ENCODE measurements at places on chromosomes 7 and 10.

GRCh38 chr10:91700273-91700672 lies 67.4 kb upstream of the PPP1R3C start:
- no peak for DNase-seq

DNA sequence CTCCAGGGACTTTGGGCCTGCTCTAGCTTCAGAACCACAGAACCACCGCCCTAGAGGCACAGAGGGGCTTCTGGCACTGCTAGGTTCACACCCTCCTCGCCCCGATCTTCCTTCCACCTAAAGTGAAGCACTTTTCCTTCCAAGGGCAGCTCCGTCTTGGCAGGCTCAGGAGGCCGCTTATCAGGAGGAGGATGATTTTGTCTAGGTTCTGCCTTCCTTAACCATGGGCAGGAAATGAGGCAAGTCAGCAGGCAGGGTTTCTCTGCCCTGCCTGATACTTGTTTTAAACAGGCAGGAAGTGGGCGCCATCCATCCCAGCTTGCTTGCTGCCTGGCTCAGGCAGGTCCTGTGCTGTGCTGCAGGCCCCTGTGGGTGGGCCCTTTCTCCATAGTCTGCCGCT lies 8.3 kb upstream of the ATP6V0E2 start:
- no peak for DNase-seq

GRCh38 chr10:71343392-71343773 lies 24.3 kb downstream of the SLC29A3 start:
- DNase-seq, result no peak

GRCh38 chr10:99526861-99527504 lies 5.8 kb upstream of the NKX2-3 start:
- DNase-seq, result no peak

- DNase-seq, result no peak
These were observed 11.8 kb downstream of the FAM3C start for GRCh38 chr7:121384265-121384664.

DNA sequence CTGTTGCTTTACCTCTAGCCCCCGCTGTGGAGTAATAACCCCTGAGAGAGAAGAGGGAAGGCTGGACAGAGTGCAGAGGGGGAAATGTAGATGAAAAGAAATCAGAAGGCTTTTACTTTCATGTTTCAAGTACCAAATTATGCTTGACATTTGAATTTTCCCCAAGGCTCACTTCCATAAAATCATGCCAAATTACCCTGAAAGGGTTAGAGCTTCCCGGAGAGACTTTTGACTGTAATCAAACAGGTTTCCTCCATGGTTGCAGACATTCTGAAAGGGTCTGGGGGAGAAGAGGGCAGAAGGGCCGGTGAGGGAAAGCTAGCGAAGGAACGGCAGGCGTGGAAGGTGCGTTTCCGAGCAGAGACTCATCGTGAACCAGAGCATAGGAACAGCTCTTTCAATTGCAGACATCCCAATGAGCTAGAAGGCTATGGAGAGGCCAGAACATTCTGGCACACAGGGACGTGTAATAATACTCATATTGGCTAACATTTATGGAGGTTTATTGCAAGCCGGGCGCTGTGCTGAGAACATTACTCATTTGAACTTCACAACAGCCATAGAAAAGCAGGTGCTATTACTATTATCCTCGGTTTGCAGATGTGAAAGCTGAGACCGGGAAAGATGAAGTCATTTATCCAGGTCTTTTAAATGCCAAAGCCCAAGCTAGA lies 620.8 kb upstream of the AUTS2 start:
- DNase-seq, result no peak

DNA sequence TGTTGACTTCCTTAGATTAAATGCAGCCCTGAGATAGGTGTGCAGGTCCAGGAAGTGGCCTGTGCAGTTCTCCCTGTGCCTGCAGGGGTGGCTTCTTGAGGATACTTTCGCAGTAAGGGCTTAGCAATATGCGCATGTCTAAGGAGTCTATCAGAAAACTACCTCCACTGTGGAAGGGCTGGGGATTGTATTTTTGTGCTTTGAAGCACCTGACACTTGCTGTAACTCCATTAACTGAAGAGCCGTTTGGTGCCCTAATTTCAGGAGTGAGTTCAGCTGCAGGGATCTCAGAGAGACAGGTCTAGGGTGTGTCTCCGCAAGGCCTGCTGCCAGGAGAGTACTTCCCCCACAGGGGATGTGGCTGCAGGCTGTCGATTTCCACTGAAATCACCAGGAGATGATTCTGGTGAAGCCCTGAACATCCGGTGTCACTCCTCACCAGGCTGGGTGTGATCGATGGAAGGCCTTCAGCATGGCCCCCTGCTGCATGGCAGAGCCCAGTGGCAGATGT lies 35.5 kb downstream of the IKZF1 start:
- no peak for DNase-seq
